ENCODE measurements at places on chromosomes 12 and 14. TPM values are rescaled to one million over a fixed set of nuclear protein-coding genes. Genes with fewer than 3 reads are reported as not detected.

GRCh38 chr12:123489580-123489979 lies 31.6 kb downstream of the SNRNP35 start:
- DNase-seq: no peak

- DNase-seq: no peak
Measured at GRCh38 chr12:91577586-91578539, 395.2 kb upstream of the DCN start.

GRCh38 chr12:15534322-15534721 lies 212.0 kb downstream of the PTPRO start:
- peak; percentile 59 for DNase-seq

The POTEM gene
- not detected for total RNA-seq

DNA sequence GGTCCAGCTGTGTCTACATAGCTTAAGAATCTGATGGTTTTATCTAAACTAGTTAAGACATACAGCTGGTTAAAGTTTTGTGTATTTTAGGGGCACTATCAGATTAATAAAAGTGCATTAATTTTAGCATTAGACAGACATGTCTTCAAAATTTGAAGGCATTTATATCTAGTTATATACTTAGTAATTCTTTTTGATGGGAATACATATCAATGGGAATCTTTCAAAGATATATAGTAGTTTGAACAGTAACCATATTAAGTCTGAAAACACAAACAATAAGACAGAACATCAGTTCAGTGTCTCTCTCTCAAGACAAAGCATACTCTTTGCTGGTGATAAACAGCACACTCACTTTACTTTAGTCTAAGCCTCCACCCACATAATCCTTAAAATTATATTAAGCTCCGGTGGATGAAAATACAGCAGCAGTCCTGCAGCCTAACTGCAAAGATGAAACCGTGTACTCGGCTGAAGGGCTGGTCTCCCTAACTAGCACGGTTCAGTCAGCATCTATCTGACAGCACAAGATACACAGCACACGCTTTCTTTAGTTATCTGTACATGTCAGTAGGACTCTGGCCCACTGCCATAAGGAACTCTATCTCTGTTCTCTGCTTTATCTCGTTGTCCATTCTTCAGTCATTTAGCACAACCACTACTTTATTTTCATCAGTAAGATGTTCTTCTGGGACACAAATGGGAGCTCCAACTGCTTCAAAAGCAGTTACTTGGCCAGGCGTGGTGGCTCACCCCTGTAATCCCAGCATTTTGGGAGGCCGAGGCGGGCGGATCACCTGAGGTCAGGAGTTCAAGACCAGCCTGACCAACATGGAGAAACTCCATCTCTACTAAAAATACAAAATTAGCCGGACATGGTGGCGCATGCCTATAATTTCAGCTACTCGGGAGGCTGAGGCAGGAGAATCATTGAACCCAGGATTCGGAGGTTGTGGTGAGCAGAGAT lies 80.5 kb downstream of the MED13L start:
- DNase-seq: no peak

All from activated CD4-positive, alpha-beta T cell treated with anti-CD3 and anti-CD28 coated beads, Interleukin-2, amount 10 ng/mL, durations not matched to agents 7 days and 5 days (primary cell).